ENCODE measurements at places on chromosomes 7 and 10.

GRCh38 chr10:28928484-28928883 lies 251.2 kb downstream of the BAMBI start:
- no peak for DNase-seq

DNA sequence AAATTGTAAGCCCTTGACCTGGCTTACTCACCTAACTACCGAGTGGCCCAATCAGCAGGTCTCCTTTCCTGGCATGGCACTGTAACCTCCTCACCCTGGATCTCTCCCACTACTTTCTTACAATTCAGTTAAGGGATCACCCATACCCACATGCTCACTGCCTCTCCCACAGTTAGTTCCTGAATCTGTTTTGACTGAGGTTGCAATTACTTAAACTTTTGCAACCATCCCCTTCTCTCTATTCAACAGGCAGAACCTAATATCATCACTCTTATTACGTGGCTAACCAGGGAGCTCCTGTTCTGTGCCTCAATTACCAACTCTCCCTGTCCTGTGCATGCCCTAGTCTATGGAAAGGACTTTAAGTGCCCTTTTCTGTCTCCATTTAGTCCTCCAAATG lies 84.2 kb upstream of the IKZF1 start:
- no peak for DNase-seq

DNA sequence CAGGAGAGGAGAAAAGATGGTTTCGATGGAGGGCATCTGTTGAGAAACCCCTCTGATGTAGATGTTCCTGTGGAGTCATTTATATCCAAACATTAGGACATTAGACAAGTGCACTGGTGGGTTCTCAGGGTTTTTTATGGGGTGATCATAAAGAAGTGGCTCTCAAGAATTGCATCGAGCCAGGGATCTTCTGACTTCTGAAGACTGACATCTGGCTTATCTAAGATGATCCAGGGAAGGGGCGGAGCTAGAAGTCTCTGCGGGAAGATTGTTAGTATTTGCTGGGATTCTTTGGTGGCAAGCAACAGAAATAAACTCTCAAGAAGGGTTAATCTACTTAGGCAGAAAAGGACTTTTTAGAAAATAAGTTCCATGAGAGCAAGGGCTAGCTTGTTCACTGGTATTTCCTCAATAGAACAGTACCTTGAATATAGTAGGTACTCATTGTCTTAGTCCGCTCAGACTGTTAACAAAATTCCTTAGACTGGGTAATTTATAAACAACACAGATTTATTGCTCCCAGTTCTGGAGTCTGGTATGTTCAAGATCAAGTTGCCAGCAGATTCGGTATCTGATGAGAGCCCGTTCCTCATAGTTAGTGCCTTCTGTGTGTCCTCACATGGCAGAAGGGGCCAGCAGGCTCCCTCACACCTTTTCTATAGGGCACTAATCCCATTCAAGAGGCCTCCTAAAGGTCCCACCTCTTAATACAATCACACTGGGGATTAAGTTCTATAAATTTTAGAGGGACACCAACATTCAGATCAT lies 28.5 kb upstream of the SYPL1 start:
- DNase-seq = no peak

GRCh38 chr10:3977761-3978160 lies 192.8 kb upstream of the KLF6 start:
- DNase-seq = no peak

DNA sequence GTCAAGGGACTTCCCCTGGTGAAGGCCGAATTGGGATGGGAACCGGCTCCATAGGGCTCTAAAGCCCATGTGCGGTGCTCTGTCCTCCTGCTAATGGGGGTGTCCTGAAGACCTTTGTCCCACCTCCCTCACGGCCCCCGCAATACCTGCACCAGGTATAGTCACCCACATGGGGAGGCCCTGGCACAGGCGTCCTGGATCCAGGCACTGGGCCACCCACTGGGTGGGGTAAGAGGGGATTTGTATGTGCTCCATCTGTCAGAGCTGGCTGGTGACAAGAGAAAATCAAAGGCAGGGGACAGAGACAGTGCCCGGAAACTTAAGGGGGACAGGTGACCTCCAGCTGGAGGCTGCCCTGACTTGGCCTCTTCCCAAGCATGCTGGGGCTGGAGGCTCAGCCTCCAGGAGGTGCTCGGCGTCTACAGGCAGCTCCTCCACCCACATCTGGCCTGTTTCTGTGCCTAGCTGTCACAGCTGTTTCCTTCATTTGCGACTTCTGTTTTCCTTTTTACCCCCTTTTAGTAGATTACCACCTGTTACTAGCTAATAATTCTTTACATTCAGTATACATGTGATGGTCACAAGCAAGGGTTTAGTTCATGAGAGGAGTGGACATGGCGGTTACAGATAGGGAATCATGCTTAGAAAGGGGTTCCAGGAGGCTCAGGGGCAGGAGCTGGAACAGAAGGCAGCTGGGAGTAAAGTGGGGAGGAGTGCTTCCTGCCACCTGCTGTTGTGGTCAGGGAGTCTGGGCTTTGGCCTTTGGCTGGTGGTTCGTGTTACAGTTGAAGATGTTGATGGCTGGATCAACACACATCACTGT lies 2.3 kb upstream of the CUZD1 start:
- DNase-seq = no peak

DNA sequence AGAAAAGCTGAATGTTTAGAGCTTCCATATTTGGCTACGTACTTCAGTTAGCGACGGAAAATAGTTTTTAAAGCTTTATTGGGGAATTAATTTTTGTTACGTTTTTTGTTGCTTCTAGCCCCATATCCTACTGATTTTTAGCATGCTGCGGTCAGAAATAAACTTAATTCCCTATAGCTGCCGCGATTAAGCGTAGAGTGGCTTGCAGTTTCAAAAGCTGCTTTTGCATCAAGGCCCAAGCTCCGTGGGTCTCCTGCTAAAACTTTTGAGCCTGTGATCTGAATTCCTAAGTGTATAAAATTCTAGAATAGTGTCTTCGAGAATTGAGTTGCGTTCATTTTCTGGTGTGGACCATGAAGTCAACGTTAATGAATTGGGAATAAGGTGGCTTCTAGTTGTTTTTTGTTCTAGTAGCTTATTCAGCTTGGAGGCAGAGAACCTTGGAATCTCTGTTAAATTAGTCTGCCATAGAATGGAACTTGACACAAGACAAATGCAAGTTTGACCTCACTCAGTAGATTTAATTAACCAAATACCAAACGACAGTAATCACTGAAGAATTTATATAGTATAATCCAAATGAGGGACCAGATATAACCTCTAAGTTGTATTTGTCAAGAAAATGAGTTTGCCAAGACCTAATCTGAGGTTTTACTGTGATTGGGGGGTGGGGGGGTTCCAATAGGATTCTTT lies 977 bp downstream of the CALU start:
- no peak for DNase-seq

- DNase-seq = no peak
Observed at GRCh38 chr7:68691261-68692216, 906.7 kb upstream of the AUTS2 start.

- DNase-seq = no peak
Observed at GRCh38 chr7:121385800-121386179, 10.3 kb downstream of the FAM3C start.

Measured in amygdala (tissue), 56 donors.